CD14-positive monocyte (primary cell): ENCODE measurements at places on chromosomes 7 and 10.

- no peaks in the 10 kb centered on the region for H3K27me3 ChIP-seq
- no peak for DNase-seq
- H3K27ac ChIP-seq: no peak overlapping the region
- peaks cover 22% of the 10 kb centered on the region for H3K36me3 ChIP-seq
- no peak overlapping the region for H3K4me3 ChIP-seq
- H3K4me1 ChIP-seq: no peaks in the 10 kb centered on the region
Measured at GRCh38 chr10:73174148-73174925, 6.4 kb downstream of the FAM149B1 start.

GRCh38 chr10:93468461-93469213 lies 13.5 kb downstream of the MYOF start:
- H3K4me1 ChIP-seq: peaks cover 54% of the 10 kb centered on the region
- no peaks in the 10 kb centered on the region for H3K27me3 ChIP-seq
- peaks cover 7% of the 10 kb centered on the region for H3K36me3 ChIP-seq
- no peak for DNase-seq

- no peak overlapping the region for H3K27ac ChIP-seq
- no peaks in the 10 kb centered on the region for H3K27me3 ChIP-seq
- H3K4me1 ChIP-seq: no peaks in the 10 kb centered on the region
- DNase-seq: peak; percentile 19
- no peaks in the 10 kb centered on the region for H3K36me3 ChIP-seq
Measured at GRCh38 chr7:93178213-93178612, 30.0 kb upstream of the SAMD9L start.

GRCh38 chr7:114504586-114504985 lies 90.0 kb downstream of the FOXP2 start:
- no peak overlapping the region for H3K4me3 ChIP-seq
- DNase-seq: no peak
- H3K36me3 ChIP-seq: no peaks in the 10 kb centered on the region
- H3K4me1 ChIP-seq: no peaks in the 10 kb centered on the region

DNA sequence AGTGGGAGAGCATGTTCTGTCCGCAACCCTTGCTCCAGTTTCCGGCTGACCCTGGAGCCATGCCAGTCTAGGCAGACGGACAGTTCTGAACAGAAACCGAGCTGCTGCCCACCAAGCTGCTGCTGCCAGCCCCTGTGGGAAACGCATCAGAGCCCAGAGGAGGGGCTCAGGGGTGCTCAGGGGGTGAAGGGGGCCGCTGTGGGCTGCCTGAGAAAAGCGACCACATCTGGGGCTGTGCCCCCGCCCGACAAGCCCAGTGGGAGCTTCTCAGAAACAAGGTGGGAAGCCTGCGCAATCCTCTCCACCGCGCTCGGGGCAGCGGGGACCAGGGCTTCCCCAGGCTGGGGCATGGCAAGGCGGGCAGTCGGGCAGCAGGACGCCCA lies 38.8 kb upstream of the CFAP46 start:
- H3K36me3 ChIP-seq: no peaks in the 10 kb centered on the region
- no peaks in the 10 kb centered on the region for H3K4me1 ChIP-seq
- H3K27ac ChIP-seq: no peak overlapping the region
- no peak for DNase-seq

DNA sequence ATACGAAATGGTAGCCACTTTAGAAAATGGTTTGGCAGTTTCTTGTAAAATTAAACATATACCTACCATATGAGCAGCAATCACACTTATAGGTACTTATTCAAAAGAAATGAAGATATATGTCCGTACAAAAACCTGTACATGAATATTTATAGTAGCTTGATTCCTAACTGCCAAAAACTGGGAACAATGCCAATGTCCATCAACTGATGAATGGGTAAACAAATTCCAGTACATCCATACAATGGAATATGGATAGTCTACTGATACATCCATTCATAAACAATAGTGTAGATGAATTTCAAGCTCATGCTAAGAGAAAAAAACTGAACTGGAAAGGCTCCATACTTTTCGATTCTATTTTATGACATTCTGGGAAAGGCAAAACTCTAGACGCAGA lies 68.5 kb downstream of the AGK start:
- H3K4me3 ChIP-seq: no peak overlapping the region
- DNase-seq: no peak
- H3K27ac ChIP-seq: no peak overlapping the region
- peaks cover 46% of the 10 kb centered on the region for H3K36me3 ChIP-seq
- H3K4me1 ChIP-seq: no peaks in the 10 kb centered on the region
- H3K27me3 ChIP-seq: no peaks in the 10 kb centered on the region

DNA sequence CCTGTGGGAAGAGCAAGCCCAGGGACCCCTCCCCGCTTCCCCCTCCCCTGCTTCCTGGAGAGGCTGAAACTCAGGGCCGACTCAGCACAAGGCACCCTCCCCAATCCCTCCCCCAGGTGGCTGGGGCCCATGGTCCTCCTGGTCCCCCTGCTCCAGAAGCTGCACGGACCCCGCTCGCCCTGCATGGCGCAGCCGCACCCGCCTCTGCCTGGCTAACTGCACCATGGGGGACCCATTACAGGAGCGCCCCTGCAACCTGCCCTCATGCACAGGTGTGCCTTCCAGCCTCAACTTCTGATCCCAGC lies 19.7 kb upstream of the ZNF862 start:
- no peak for DNase-seq
- H3K4me3 ChIP-seq: no peak overlapping the region
- no peaks in the 10 kb centered on the region for H3K36me3 ChIP-seq

GRCh38 chr7:30164567-30164966 lies 29.8 kb downstream of the MTURN start:
- H3K36me3 ChIP-seq: no peaks in the 10 kb centered on the region
- DNase-seq: peak; percentile 77
- H3K27me3 ChIP-seq: no peaks in the 10 kb centered on the region
- peak overlapping the region; percentile 68 for H3K27ac ChIP-seq

GRCh38 chr10:4822208-4822607 lies 3.8 kb upstream of the AKR1E2 start:
- H3K4me3 ChIP-seq: no peak overlapping the region
- DNase-seq: no peak
- no peaks in the 10 kb centered on the region for H3K27me3 ChIP-seq
- peaks cover 25% of the 10 kb centered on the region for H3K4me1 ChIP-seq
- H3K27ac ChIP-seq: no peak overlapping the region

- H3K27me3 ChIP-seq: no peaks in the 10 kb centered on the region
- H3K4me3 ChIP-seq: no peak overlapping the region
- no peak for DNase-seq
- no peaks in the 10 kb centered on the region for H3K4me1 ChIP-seq
Measured at GRCh38 chr7:135843214-135843613, 94.6 kb upstream of the FAM180A start.

GRCh38 chr7:30162133-30162532 lies 27.3 kb downstream of the MTURN start:
- no peak overlapping the region for H3K4me3 ChIP-seq
- no peak for DNase-seq
- H3K4me1 ChIP-seq: peaks cover 71% of the 10 kb centered on the region
- no peaks in the 10 kb centered on the region for H3K36me3 ChIP-seq
- no peaks in the 10 kb centered on the region for H3K27me3 ChIP-seq

- no peak overlapping the region for H3K4me3 ChIP-seq
- no peak overlapping the region for H3K27ac ChIP-seq
- H3K36me3 ChIP-seq: no peaks in the 10 kb centered on the region
- H3K4me1 ChIP-seq: no peaks in the 10 kb centered on the region
Measured at GRCh38 chr7:148108381-148108780, 482.2 kb upstream of the C7orf33 start.

- DNase-seq: no peak
- no peak overlapping the region for H3K4me3 ChIP-seq
- H3K27ac ChIP-seq: no peak overlapping the region
- H3K36me3 ChIP-seq: no peaks in the 10 kb centered on the region
Measured at GRCh38 chr7:147941381-147941780, 649.2 kb upstream of the C7orf33 start.

DNA sequence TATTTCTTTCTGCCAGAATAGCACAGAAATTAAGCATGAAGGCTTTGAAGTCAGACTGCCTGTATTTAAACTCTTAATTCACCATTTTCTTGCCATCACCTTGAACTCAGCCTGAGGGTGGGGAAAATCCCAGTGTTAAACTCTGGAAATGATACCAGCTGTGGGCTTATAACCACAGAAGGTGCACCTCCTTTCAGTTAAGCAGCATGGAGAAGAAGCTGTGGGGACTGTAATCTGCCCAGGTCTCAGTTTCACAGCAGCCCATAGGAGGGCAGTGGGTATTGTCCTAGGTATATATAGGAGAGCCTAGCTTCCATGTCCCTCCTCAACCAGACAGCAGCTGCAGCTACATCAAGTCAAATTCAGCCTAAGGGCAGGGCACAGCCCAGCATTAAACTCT lies 241.6 kb downstream of the HPSE2 start:
- H3K4me3 ChIP-seq: no peak overlapping the region
- H3K36me3 ChIP-seq: no peaks in the 10 kb centered on the region
- no peaks in the 10 kb centered on the region for H3K4me1 ChIP-seq
- no peak overlapping the region for H3K27ac ChIP-seq
- H3K27me3 ChIP-seq: no peaks in the 10 kb centered on the region

DNA sequence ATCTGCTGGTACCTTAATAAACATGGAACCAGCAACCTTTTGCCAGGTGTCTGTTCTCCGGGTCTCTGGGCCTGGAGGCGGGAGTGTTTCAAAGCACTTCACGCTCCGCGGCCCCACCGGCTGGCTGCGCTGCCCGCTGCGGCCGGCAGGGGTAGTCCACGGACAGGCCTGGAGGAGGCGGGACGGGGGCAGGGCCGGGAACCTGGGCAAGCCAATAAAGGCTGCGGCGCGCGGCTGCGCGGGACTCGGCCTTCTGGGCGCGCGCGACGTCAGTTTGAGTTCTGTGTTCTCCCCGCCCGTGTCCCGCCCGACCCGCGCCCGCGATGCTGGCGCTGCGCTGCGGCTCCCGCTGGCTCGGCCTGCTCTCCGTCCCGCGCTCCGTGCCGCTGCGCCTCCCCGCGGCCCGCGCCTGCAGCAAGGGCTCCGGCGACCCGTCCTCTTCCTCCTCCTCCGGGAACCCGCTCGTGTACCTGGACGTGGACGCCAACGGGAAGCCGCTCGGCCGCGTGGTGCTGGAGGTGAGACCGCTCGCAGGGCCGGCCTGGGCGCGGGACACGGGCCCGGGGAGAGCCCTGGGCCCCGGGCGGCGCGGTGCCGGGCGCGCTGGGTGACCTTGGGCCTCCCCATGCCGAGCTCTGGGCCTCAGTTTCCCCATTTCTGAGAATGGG lies at the start of gene PPIF:
Gene PPIF (plus strand): TSS at position 244 of the 668 bp plus-strand sequence. CDS start 80 bp downstream, at position 324.
- peak within 1 kb of the TSS; percentile 59 for H3K4me3 ChIP-seq
- peaks cover 83% of the 10 kb centered on the region for H3K4me1 ChIP-seq
- H3K27me3 ChIP-seq: no peaks in the 10 kb centered on the region
- peak within 1 kb of the TSS; percentile 99 for H3K27ac ChIP-seq
- peaks cover 38% of the 10 kb centered on the region for H3K36me3 ChIP-seq
- peak; percentile 93 for DNase-seq

DNA sequence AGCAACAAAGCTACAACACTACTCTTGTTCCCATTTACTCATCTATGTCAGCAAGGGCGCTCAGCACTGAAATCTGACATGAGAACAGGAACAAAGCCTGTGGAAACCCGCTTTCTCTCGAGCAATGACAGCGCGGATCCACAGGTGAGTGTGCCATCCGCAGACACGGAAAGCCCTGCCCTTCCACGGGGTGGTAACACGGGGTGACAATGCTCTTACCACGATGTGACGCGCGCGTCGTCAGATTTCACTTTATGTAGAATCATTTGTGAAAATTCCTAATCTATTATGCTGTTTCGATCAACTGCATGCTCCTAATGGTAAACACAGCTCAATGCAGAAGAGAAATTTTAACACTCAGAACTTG lies 34.4 kb downstream of the ZFAND2A start:
- no peaks in the 10 kb centered on the region for H3K4me1 ChIP-seq
- DNase-seq: no peak
- H3K4me3 ChIP-seq: no peak overlapping the region
- H3K27ac ChIP-seq: no peak overlapping the region
- no peaks in the 10 kb centered on the region for H3K27me3 ChIP-seq

GRCh38 chr10:80427541-80427940 lies 19.2 kb downstream of the PRXL2A start:
- no peaks in the 10 kb centered on the region for H3K27me3 ChIP-seq
- no peak overlapping the region for H3K27ac ChIP-seq
- peaks cover 5% of the 10 kb centered on the region for H3K4me1 ChIP-seq
- no peak overlapping the region for H3K4me3 ChIP-seq
- no peaks in the 10 kb centered on the region for H3K36me3 ChIP-seq
- DNase-seq: no peak

- H3K36me3 ChIP-seq: no peaks in the 10 kb centered on the region
- no peak overlapping the region for H3K4me3 ChIP-seq
- H3K4me1 ChIP-seq: peaks cover 4% of the 10 kb centered on the region
- no peak overlapping the region for H3K27ac ChIP-seq
- peaks cover 90% of the 10 kb centered on the region for H3K27me3 ChIP-seq
Measured at GRCh38 chr7:98120559-98120958, 13.9 kb downstream of the LMTK2 start.
